ENCODE measurements at places on chromosomes 13 and 19.

GRCh38 chr19:35155441-35155840, 906 bp downstream of the FXYD5 start:
- no peak for DNase-seq

GRCh38 chr19:54420068-54420382, 4.8 kb downstream of the TTYH1 start:
- no peak for DNase-seq

DNA sequence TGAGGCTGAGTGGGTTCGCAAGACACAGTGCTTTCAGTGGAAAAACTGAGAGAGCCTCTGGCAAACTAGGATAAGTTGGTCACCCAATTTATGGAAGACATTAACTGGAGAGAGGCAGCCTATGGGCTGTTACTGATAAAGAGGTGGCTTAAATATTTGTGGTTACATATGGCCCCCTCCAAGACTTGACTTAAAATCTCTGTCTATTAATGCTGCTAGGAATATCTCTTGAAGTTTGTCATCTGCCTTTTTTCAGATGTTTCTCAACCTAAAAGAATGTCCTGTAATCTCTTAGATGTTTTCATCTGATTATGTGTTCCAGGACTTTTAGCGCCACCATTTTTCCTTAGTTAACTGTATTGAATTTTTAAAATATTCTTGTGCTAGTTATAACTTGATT, 54.6 kb downstream of the NAA16 start:
- no peak for DNase-seq

DNA sequence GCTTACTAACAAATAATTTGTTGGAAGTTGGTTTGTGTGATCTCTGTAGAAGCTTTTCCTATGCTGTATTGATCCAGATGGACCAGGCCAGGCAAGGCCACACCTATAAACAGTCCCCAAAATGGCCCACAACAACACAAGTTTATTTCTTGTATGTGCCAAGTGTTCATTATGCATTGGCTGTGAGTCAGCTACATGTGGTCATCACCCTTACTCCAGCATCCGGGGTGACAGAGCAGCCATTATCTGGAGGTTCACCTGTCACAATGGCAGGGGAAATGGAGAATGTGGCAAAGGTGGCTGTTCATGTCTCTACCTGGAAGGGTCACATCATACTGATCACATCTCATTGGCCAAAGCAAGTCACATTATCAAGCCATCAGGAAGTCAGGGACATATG, 164.3 kb downstream of the DCT start:
- DNase-seq = no peak

Data from activated CD4-positive, alpha-beta T cell treated with anti-CD3 and anti-CD28 coated beads for 1 hour (primary cell).